Ascending aorta (tissue), 2 donors: ENCODE measurements at places on chromosomes 7 and 10. TPM values are rescaled to one million over a fixed set of nuclear protein-coding genes. Genes with fewer than 3 reads are reported as not detected.
A peak's percentile ranks its signal among the peaks of the same experiment; 100 is the strongest.

MACC1 gene
- total RNA-seq: not detected

ATRNL1 gene
- 15.4 TPM for total RNA-seq

NPTX2 gene
- total RNA-seq: 44.2 TPM

ITGB1 gene
- total RNA-seq: 569 TPM

DNA sequence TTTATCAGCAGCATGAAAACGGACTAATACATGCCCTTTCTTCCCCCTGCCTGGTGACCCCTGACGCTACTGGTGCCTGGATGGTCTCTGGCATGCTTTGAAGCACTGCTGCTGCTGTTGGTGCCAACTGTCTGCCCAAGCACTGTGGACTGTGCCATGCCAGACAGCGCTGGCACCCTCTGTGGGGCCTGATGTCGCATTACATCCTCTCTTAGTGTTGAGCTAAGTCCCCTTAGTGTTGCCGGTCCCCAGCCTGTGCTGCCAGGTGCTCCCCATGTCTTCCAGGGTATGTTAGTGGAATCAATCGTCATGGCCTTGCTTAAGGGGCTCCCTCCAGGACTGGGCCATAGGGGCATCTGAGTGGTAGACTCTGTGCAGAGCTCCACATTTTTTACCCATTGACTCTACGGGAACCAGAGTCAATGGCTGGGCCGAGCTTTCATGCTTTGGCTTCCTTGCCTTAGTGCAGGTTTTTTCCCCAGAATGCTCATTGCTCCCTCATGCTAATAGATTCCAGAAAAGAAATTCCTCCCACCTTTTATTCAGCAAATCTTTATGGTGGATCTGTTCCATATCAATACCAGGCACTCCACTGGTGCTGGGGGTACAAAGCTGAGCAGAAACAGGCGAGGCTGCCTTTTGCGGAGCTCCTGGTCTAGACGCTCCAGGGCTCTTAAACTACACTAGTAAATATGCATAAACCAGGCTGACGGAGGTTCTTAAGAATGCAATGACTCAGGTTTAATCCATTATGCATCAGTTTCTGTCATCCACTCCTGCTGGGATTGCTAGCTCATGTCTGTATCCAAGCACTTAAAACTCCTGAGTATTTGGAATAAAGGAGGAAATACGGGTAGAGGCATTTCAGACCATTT, 21.8 kb upstream of the MRC1 start:
- no peak overlapping the region for H3K27ac ChIP-seq
- H3K36me3 ChIP-seq: no peaks in the 10 kb centered on the region
- peaks cover 2% of the 10 kb centered on the region for H3K4me1 ChIP-seq
- no peak for DNase-seq
- H3K4me3 ChIP-seq: no peak overlapping the region
- no peaks in the 10 kb centered on the region for H3K27me3 ChIP-seq

DNA sequence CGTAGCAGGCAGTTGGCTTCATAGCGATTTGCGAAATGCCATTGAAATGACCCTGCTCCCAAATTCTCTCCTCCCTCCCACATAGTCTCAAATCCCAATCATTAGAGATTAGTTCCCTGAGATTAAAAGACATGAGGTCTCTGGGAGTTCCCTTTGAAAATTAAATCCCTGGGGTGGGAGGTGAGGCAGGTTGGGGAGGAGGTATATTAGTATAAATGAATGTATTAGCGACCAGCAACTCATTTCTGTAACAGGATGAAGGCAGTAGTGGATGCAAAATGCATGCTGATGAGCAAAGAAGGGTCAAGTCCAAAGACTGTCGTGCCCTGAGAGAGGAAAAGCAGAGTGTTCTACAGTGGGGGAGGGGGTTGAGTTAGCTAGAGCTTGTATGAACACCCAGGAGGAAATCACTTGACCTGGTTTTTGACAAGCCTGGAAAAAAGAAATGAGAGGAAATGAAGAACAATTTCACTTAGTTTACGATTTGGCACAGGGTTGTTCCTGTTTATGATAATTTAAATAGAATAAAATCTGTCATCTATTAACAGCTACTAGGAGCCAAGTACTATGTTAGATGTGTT, 79.6 kb upstream of the MTPN start:
- no peaks in the 10 kb centered on the region for H3K27me3 ChIP-seq
- DNase-seq: no peak
- no peaks in the 10 kb centered on the region for H3K36me3 ChIP-seq

DNA sequence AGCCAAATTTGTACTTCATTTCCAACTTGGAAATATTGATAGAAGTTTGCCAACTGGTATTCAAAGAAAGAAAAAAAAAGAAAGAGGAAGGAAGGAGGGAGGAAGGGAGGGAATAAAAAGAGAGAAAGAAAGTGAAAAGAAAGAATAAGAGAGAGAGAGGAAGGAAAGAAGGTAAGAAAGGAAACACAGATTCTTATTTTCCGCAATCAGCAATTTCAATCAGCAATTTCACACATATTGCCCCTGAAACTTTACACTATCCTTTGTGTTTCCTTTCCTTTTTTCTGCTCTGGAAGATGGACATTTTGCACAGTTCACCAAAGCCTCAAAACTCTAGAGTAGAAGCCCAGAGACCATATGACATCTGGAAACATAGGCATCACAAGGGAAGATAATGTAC, 888.1 kb downstream of the REEP3 start:
- no peaks in the 10 kb centered on the region for H3K27me3 ChIP-seq
- no peaks in the 10 kb centered on the region for H3K36me3 ChIP-seq
- H3K27ac ChIP-seq: no peak overlapping the region
- H3K4me3 ChIP-seq: no peak overlapping the region
- DNase-seq: no peak

GRCh38 chr7:116353647-116354046, 143.3 kb downstream of the TES start:
- DNase-seq: no peak
- peak overlapping the region; percentile 88 for H3K27ac ChIP-seq
- no peaks in the 10 kb centered on the region for H3K36me3 ChIP-seq

GRCh38 chr7:24920451-24921361, 59.3 kb downstream of the OSBPL3 start:
- DNase-seq: no peak
- H3K36me3 ChIP-seq: no peaks in the 10 kb centered on the region
- H3K27ac ChIP-seq: no peak overlapping the region
- H3K4me3 ChIP-seq: no peak overlapping the region
- no peaks in the 10 kb centered on the region for H3K4me1 ChIP-seq
